ENCODE measurements at places on chromosomes 2 and 18. TPM values are rescaled to one million over a fixed set of nuclear protein-coding genes. Genes with fewer than 3 reads are reported as not detected.

CWC22 gene
- polyA plus RNA-seq, result 21.6 TPM

SLC5A7 gene
- polyA plus RNA-seq, result not detected

SAG gene
- not detected for polyA plus RNA-seq

B3GNT7 gene
- polyA plus RNA-seq, result not detected

DOK6 gene
- polyA plus RNA-seq, result 1.1 TPM

HOXD11 gene
- polyA plus RNA-seq, result 27.7 TPM

BOK gene
- polyA plus RNA-seq, result 28.1 TPM

SERPINB7 gene
- polyA plus RNA-seq, result 12.5 TPM

NTSR2 gene
- polyA plus RNA-seq, result not detected

DHRS9 gene
- polyA plus RNA-seq, result not detected

ASNSD1 gene
- polyA plus RNA-seq, result 54.4 TPM

SNORC gene
- not detected for polyA plus RNA-seq
